Activated CD4-positive, CD25-positive, alpha-beta regulatory T cell (primary cell): ENCODE measurements at places on chromosomes 3 and 15.

DNA sequence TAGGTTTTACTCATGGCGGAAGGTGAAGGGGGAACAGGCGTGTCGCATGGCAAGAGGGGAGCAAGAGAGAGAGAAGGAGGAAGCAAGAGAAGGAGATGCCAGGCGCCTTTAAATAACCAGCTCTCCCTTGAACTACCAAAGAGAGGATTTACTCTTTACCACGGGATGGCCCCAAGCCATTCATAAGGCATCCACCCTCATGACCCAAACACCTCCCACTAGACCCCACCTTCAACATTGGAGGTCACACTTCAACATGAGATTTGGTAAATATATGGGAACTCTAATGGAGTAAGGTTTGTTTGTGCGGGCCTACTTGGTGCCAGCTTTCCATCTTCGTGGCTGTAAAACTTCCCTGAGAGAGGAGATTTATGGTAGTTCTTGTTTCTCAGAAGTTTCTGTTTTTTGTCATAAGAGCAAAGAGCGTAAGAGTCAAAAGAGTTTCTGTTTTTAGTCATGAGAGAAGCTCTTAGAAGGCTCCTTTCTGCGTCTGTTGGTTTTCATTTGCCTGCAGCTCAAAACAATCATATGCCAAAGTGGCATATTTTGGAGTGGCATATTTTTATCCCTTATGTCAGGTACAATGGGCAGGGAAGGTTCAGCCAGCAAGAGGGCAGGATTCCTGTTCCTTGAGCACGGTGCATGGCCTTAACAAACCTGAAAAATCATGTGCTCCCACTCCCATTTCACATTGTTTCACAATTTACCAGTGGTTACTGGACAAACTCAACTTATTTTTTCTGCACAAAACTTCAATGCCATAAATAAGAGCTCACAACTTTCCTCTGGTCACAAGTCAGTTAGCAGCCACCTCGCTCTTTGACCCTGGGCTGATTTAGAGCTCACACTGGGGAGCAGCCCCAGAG lies 12.5 kb downstream of the PML start:
- DNase-seq, result no peak

DNA sequence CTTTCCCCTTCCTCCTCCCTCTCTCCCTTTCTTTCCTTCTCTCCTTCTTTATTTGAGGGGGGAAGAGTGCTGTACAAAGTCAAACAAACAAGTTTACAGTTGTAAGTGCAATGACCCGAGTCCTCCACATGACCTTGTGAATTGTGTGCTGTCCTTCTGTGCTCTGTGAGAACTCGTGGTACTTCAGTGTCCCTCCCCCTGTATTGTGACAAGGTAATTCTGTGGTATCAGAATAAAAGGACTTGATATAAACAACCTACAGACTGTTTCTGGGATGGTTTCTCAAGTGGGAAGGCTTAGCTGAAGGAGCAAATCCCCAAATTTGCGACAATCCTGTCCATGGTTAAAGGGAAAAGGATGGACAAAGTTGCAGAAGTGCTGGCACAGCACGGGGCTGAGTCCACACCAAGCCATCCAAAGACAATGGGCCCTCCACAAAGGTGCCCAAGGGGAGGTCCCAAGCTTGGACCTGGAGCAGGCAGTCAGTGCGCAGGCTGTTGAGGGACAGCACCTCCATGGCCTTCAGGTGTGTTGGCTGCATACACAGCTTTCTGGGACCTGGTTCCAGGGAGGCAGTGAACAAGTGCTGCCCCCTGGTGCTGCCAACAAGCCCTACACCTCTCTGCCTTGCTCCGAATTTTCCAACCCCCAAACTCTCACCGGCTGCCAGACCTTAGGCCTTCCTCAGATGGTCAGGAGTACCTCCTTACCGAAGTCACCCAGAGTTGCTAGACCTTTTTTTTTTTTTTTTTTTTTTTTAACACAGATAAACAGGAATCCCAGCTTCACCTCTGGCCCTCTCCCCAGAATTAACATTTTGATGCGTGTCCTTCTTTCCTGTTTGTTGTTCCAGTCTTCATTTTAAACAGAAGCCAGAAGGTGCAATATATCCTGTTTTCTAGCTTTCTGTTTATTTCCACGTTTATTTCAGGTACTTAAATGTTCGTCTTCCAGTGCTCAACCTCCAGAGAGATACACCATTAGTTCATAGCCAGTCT lies 2.6 kb upstream of the APEH start:
- no peak for DNase-seq

DNA sequence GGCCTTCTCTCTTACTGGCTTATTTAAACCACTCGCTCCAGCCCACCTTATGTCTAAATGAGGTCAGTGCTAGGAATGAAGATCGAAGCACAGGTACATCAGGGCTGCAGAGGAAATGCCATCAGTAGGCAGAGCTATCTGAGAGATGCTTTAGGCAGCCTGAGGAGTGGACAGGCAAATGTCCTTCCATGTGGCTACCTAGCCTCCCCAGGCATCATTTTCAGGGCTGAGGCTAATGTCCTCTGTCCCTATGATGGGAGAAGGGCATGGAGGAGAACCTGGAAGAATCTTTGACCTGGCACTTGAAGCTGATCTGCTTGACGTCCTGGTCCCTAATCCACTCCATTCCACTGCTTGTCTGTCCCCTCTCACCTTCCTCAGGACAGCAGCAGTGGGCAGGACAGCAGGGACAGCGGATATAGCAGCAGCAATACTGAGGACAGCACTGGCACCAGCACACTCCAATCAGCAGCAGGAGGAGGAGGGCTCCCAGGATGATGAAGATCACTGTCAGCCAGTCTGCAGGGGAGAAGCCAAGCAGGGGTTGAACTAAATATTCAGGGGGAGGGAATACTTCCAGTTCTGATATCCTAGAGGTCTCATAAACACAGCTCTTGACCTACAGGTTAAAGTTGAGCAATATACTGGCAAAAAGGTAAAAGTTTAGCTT lies 21.0 kb downstream of the ILDR1 start:
- no peak for DNase-seq

DNA sequence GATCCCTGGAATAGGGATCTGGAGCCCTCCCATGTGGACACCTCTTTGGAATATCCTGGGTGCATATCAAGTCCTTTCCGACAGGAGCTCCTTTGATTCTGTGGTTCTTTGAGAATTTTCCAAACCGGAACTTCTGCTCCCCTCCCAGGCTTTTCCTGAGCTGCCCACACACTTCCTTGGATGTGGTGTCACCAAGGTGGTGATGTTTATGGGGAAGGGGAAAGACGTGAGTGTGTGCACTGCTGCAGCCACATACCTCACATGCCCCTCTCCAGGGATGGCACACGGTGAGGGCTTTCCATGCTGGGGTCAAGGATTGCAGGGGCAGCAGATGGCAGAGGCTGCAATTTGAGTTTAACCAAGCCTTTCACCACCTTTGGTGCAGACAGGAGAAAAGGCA lies 27.9 kb upstream of the PSTPIP1 start:
- no peak for DNase-seq

GRCh38 chr3:79672731-79673130 lies 95.1 kb downstream of the ROBO1 start:
- DNase-seq, result no peak

- DNase-seq, result no peak
These were observed 5.6 kb upstream of the FEZF2 start for GRCh38 chr3:62378921-62379320.

DNA sequence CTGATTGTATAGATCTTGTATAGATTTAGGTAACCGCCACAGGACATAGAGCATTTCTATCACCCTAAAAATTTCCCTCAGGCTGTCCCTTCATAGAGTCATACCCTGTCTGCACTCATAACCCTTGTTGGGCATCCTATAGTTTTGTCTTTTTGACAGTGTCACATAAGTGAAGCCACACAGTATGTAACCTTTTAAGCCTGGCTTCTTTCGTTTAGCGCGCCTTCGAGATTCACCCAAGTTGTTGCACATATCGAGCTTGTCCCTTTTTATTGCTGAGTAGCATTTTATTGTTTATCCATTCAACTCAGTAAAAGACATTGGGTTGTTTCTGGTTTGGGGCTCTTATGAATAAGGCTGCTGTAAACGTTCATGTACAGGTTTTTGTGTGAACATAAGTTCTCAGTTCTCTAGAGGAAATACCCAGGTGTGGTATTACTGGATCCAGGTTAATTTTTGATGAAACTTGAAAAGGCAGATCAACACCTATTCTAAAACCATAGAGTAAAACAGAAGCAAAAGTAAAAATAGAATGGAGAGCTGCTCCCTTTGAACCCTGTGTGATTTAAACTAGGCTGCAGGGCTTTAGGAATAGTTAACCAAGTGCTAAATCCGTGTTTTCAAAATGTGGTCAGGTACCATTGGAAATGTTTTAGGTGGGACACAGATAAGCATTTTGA lies 49.5 kb downstream of the CD86 start:
- no peak for DNase-seq

- DNase-seq, result no peak
These were observed 19.5 kb downstream of the PLXNB1 start for GRCh38 chr3:48410205-48411040.

GRCh38 chr3:184011230-184011876 lies 6.3 kb downstream of the ABCC5 start:
- no peak for DNase-seq

DNA sequence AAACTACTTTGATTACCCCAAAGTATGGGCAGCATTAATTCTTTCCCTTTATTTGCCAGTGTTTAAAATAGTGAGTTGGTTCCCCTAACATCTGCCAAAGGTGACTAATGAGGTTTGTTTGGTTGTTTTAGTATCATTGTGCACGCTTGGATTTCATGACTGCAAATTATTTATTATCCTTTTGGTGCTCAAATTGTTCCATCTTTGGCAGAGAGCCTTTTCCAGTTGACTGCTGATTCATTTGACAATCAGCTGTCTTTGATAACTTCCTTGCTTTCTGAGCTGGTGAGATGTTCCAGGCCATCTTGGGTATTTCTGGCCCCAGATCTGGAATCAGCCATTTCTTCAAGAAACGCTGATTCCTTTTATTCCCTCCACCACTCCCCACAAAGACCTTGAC lies 8.9 kb downstream of the DLEC1 start:
- no peak for DNase-seq

DNA sequence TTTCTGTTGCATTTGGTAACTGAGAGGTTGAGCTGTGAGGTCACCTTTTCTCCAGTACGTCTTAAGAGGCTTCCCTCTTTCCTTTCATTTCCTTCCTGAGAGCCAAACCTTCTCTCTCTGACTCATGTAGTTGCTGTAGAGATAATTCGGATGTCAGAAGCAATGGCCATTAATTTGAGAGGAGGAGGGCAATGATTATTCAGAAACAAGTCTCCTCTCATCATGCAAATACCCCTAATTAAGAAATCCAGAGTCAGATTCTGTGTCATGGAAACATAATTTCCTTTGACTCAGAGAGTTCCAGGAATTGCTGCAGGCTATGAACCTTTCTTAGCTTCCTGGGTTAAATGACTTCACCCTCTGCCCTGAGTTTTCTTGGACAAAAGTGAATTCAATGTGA lies 59.0 kb upstream of the GSK3B start:
- no peak for DNase-seq

DNA sequence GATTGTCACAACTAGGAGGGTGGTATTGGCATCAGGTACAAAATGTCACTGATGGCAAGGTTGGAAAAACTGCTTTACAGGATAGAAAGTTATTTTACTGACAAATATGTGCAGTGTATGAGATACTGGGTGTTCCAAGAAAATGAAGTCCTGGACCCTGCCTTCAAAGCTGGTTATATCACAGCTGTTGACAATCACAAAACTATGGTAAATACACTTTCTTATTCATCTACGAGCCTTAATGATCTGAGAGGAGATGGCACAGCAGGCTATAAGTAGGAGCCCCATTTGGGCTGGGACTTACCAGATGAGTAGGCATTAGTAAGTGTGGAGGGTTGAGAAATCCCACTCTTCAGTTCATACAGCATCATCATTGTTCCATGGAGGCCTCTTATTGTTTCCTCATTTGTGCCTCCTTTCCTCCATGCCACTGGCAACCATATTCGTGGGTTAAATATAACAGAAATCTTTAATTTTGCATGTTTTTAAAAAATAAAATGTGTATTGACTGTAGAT lies 66.9 kb downstream of the CMTM8 start:
- DNase-seq, result no peak

DNA sequence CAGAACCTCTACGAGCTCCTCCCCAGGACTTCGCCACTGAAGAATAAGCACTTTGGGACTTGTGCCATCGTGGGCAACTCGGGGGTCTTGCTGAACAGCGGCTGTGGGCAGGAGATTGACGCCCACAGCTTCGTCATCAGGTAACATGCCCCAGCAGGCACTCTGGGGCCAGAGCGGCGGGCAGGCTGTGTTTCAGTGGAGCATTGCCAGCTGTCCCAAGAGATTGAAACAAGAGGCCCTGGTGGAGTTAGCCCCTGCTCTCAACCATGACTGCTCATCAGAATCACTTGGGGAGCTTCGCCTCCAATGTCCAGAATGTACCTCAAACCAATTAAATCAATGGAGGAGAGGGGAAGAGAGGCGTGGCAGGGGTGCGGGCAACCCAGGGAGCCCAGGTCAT lies 44.8 kb downstream of the ST8SIA2 start:
- DNase-seq, result no peak

DNA sequence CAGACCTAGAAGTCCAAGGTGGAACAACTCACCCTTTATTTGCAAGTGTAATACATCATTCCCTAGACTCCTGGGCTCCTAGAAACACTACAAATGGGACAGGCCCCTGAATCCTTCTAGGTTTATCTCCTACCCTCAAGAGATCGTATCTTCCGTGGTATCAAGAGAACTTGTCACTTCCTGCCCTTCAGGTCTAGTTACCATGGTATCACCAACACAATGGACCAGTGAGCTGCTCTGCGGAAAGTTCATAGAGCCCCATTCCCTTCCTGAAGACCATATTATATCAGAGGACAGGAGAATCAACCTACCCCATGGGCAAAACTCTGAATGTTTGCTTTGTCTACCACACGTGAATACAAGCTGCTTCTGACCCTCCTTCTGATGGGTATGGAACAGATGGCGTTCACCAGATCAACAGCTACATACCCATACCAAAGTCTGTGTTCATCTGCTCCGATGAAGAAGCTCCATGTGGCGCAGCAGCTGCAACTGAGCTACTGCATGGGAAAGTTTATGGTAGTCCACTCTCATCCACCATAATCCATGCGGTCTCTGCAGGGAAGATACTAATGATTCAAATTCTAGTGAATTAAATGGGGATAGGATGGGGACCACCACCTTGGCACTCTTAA lies 84.6 kb upstream of the KLF13 start:
- no peak for DNase-seq

GRCh38 chr15:46091860-46092450 lies 457.1 kb downstream of the SQOR start:
- no peak for DNase-seq

- no peak for DNase-seq
These were observed 27.9 kb downstream of the GTPBP8 start for GRCh38 chr3:113018536-113019181.

- no peak for DNase-seq
These were observed 19.9 kb upstream of the HEG1 start for GRCh38 chr3:125075738-125076137.
